Activated naive CD8-positive, alpha-beta T cell treated with anti-CD3 and anti-CD28 coated beads, Interleukin-2, amount 10 ng/mL, durations not matched to agents 7 days and 5 days (primary cell): ENCODE measurements at places on chromosomes 7 and 10. TPM values are rescaled to one million over a fixed set of nuclear protein-coding genes. Genes with fewer than 3 reads are reported as not detected.

DNA sequence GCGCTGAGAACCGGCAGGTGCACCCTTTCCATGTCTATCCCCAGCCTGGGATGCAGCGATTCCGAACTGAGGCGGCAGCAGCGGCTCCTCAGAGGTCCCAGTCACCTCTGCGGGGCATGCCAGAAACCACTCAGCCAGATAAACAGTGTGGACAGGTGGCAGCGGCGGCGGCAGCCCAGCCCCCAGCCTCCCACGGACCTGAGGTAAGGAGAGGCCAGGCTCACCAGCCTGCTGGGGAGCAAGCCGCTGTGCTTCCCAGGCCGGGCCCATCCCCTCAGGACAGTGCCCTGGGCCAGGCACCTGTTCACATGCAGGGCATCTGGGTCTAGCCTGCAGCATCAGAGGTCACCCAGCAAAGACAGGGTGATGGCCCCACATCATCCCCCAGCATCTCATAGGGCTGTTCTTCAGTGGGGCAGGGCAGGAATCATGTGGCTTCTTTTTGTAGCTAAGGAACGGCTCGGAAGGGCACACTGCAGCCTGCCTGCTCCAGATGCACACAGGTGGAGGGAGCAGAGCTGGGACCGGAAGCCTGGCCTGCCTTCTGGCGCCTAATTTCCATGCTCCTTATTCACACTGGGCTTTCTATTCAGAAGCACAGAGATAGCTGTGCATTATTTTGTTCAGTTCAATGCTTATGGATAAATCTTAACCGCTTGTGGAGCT is 18.9 kb downstream of the BAG3 start:
- DNase-seq: no peak

DNA sequence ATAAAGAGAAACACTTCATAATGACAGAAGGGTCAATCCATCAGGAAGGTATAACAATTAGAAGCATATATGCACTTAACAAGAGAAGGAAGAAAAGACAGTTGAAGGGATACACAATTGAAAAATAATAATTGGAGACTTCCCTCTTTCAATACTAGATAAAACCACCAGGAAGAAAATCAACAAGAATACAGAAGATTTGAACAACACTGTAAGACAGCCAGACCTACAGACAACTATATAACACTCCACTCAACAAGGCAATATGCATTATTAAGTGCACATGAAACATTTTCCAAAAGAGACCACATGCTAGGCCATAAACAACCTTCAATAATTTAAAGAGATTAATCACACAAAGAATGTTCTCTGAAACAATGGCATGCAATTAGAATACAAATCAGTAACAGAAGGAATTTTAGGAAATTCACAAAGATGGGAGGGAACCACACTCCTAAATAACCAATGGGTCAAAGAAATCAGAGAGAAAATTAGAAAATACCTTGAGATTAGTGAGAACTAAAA is 35.1 kb downstream of the ZNF438 start:
- DNase-seq: no peak

Gene FAM25C
- not detected for total RNA-seq

DNA sequence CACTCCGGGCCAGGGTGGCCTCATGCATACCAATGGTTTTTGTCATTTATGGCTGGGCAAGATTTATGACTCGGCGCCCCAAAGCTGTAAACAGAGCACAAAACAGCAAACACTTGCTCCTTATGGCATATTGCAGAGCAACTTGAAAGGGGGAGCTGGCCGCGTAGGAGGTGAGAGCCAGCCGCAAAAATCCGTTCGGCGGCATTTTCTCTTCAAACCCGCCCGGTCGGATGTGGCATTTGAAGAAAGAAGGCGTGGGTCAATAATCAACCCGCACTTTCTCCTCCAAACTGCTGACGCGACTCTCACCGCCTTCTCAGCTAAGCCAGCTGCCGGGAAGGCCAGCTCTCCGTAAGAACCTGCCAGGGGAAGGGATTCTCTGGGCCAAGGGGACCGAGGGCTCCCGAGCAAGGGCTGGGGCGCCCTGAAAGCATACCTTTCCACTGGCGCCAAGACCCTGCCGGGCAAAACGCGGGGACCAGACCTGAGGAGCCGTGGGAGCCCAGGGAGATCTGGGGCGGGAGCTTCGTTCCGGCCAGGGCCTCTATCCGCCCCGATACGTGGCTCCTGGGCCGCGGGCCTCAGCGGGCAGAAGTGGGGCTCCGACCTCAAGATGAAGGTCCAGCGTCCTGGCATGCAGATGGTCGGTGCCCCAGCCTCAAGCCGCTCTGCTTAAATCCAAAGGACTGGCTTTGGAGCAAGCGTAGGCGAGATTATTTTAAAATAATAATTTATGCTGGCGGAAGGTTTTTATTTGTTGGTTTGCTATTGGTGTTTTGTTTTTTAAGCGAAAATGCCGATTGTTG is 12.9 kb upstream of the HOXA2 start:
- DNase-seq: no peak

DNA sequence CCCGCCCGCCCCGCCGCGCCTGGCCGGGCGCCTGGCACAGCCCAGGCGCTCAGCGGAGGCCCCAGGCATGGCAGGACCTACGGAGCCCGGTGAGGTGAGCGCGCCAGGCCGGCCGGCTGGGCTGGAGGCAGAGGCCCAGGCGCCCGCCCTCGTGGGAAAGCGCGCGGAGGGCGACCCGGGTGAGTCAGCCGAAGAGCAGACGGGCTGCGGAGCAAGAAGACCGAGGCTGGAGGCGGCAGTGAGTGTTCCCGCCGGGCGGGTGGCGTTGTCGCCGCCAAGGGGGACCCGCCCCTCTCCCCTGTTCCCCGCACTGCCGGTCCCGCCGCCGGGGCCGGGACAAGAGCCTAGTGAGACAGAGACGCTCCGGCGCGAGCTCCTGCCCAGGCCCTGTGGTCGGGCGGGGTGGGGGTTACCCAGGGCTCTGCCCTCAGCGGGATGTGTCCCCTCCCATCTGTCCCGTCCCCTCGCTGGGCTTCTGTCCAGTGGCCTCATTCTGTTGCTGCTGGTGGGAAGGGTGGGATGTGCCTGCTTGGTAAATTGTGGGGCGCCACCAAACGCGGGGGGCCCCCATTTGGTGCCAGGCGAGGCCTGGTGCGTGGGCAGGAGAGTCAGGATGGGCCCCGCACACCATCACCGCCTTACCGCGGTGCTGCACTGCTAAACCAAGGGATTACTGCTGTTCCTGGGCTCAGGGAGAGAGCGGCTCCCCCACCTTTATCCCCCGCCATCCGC is 17.0 kb upstream of the NODAL start:
- peak; percentile 51 for DNase-seq

GRCh38 chr7:43576241-43576640 is 6.7 kb upstream of the STK17A start:
- no peak for DNase-seq

Gene GNGT1
- not detected for total RNA-seq

- no peak for DNase-seq
These were observed 25.6 kb upstream of the CACNA2D1 start for GRCh38 chr7:82469207-82469606.

- DNase-seq: no peak
These were observed 140.9 kb upstream of the NRBF2 start for GRCh38 chr10:62992145-62992721.

DNA sequence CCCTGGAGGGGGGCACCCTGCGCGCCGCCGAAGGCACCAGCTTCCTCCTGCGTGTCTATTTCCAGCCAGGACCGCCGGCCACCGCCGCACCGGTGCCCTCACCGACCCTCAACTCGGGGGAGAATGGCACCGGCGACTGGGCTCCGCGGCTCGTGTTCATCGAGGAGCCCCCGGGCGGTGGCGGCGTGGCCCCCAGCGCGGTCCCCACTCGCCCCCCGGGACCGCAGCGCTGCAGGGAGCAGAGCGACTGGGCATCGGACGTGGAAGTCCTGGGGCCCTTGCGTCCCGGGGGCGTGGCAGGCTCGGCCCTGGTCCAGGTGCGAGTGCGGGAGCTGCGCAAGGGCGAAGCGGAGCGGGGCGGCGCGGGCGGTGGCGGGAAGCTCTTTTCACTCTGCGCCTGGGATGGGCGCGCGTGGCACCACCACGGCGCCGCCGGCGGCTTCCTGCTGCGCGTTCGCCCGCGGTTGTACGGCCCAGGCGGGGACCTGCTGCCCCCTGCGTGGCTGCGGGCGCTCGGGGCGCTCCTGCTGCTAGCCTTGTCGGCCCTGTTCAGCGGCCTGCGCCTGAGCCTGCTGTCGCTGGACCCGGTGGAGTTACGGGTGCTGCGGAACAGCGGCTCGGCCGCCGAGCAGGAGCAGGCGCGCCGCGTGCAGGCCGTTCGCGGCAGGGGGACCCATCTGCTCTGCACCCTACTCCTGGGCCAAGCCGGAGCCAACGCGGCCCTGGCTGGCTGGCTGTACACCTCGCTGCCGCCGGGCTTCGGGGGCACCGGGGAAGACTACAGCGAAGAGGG is 594 bp downstream of the CNNM1 start:
- peak; percentile 47 for DNase-seq
